NCI-H2171 treated with DMSO at 0.1 percent for 48 hours (cell line): ENCODE measurements at places on chromosomes 7 and 10.

DNA sequence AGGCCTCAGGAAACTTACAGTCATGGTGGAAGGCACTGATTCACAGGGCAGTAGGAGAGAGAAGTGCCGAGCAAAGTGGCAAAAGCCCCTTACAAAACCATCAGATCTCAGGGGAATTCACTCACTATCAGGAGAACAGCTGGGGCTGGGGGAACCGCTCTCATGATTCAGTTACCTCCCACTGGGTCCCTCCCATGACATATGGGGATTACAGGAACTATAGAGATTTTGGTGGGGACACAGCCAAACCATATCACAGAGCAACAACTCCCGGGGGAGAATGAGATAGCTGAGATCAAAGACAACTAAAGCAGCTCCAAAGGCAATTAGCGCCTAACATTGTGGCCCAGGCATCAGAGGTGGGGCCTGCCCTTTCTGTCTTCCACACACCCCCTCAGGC lies 85.4 kb upstream of the VOPP1 start:
- peak; percentile 95 for DNase-seq

GRCh38 chr7:47458057-47458456 lies 123.9 kb downstream of the TNS3 start:
- DNase-seq = peak; percentile 84

DNA sequence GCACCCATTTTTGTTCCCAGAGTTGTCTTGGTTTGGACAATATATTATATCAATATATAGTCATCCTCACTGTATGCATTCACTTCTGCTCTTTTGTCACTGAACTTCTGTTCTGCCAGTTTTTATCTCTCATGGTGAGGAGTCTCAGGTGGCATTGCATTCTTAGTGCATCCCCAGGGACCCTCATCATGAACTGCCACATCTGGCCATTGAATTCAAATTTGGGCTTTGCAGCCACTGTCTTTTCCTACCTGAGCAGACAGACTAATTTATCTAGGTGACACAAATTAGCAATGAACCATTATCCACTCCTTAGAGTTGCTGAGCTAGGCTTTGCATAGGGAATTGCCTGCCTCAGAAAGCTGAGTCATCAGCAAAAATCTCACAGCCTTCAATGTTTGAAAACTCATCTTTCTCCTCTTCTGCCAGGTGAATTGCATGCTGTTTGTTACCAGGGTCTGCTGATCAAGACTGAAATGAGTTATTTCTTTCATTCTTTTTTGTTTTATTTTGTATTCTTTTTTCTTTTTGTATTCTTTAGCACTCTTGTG lies 316.8 kb upstream of the MTPN start:
- no peak for DNase-seq

- no peak for DNase-seq
Observed at GRCh38 chr7:18861514-18862118, 255.8 kb downstream of the TWIST1 start.

- no peak for DNase-seq
Observed at GRCh38 chr7:20226860-20227259, 9.7 kb upstream of the MACC1 start.

GRCh38 chr10:29181936-29182335 lies 106.9 kb upstream of the LYZL1 start:
- DNase-seq = no peak
